NCI-H2081 treated with DMSO at 0.1 percent for 48 hours (cell line): ENCODE measurements at places on chromosomes 6 and 20.
A peak's percentile ranks its signal among the peaks of the same experiment; 100 is the strongest.

DNA sequence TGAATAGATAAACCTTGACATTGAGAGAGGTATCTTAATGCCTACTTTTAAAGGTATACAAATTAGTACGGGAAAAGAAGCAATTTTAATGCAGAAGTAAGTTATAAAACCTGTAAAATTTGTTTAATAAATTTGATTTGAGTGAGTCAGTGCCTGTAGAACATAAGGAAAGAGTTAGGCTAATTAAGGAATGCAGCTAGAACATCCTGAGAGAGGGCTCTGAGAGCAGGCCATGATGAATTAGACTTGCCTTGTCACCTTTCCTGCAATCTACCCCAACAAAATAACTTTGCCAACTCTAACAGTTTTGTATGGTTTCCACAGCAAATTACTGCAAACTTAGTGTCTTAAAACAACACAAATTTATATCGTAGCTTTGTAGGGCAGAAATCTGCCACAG, 700.8 kb downstream of the RFPL4B start:
- no peak for DNase-seq

GRCh38 chr20:25120457-25120856, 38.5 kb upstream of the VSX1 start:
- no peak for DNase-seq

DNA sequence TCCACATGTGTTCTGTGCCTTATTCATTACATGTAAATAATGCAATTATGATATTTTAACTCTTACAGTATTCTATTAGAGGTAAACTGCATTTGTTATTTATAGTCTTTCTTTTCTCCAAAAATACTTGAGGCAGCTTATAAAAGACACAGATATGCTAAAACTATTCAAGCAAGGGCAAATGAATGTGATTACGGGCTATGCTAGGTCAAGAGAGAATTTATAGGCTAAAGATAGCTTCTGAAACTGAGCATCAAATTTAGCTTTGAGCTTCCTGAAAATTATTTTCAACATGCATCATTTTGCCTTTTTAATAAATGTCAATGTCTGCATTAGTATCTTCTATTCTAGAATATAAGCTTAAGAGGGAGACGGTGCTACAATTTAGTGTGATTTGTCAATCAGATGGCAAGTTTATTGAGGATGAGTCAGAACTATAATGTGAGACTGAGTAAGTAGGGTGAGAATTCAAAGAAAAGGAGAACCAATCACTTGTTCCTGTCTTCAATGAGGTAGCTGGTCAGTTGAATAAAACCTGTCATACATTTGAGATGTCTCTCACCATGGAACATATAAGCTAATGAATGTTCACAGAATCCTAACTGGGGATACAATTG, 669.4 kb upstream of the CITED2 start:
- no peak for DNase-seq

DNA sequence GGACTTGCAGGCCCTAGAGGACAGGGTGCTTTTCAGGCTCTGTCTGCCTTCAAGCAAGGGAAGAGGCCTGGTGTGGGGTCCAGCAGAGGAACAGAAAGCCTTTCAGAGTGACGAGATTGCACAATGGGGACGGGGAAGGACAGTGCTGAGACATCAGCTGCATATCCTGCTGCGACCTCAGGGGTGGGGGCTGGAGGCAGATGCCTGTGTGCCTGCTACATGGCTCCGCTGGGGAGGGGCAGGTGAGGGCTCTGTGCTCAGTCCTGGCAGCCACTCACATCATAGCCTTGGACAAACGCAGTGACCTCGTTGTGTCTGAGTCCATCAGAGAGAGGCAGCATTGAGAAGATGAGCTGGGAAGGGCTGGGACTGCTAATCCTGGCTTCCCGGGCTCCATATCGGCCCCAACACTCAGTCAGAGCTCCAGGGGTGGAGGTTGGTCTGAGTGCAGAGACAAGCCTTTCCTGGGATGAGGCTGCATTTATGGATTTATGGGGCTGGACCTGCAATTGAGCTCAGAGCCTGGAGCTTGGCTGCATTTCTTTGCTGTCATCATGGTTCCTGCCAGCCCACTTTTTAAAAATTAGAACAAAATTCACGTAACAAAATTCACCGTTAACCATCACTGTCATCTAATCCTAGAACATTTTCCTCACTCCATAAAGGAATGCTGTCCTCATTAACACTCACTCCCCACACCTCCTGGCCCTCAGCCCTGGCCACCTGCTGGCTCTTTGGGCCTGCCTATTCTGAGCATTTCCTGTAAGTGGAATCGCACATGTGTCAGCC, 196.9 kb upstream of the SLC24A3 start:
- DNase-seq, result no peak

GRCh38 chr20:31602779-31603441, 2.2 kb upstream of the ID1 start:
- no peak for DNase-seq

- DNase-seq, result no peak
Measured at GRCh38 chr6:45505470-45505869, 127.7 kb upstream of the SUPT3H start.

GRCh38 chr20:19099596-19100545, 112.6 kb upstream of the SLC24A3 start:
- DNase-seq, result no peak

- DNase-seq, result no peak
Measured at GRCh38 chr20:57783196-57783595, 73.4 kb upstream of the PMEPA1 start.

DNA sequence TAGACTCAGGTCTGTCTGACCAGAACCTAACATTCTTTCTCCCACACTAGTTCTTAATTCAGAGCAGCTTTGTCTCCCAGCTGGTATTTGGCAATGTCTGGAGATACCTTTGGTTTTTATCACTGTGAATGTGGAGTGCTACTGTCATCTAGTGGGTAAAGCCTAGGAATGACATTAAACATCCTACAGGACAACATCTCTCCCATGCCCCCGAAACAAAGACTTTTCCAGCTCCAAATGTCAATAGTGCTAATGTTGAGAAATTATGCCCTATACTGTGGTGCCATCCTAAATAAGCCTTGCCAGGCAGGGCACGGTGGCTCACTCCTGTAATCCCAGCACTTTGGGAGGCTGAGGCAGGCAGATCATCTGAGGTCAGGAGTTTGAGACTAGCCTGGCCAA, 4.2 kb upstream of the TTPAL start:
- DNase-seq, result no peak

GRCh38 chr6:128275030-128275429, 245.4 kb downstream of the PTPRK start:
- DNase-seq, result no peak

DNA sequence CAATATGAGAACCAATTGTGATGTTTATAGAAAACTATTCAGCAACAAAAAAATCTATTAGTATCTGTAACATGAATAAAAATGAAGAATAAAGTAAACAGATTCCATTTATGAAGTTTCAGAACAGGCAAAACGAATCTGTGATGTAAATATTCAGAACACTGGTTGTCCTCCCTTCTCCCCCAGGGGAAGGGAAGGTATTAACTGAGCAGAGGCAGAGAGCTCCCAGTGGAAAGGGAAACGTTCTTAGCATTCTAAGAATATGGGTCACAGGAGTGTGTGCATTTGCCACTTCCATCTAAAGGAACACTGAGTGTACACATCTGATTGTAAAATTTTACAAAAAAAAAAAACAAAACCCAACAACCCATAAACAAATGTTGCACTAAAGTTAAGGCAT, 23.1 kb downstream of the SPAG4 start:
- no peak for DNase-seq

DNA sequence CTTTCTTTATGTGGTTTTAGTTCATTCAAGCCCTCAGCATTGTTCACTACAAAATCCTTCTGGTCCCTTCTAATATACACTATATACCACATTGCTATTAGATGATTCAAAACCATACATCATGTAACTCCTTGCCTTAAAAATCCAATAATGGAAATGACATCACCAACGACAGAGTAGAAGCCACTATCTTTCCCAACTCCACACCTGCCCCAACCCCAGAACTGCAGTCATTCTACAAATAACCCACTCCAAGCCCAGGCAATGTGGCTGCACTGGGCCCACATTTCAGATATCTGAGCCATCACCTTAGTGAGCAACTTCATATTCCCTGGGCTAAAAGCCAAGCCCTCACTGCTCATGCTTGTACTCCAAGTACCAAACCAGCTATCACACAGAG, 22.6 kb upstream of the RUNX2 start:
- DNase-seq, result no peak

DNA sequence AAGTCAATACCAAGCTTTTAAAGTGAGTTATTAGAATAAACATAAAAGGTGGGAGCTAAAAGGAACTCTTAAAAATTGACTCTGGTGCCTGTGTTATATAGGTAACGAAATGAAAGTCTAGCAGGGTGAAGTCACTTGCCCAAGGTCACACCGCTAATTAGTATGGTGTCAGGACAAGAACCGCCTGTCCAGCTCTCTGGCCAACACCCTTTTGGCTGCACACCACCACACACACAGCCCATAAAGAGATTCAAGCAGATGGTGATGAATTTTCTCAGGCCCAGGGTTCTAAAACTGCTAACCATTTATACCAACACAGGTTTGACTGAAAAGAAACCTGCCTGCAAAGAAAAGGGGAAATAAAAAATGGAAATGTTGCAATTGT, 20.2 kb downstream of the GFOD1 start:
- no peak for DNase-seq

- DNase-seq, result no peak
Measured at GRCh38 chr6:115133790-115134189, 791.0 kb upstream of the HS3ST5 start.

DNA sequence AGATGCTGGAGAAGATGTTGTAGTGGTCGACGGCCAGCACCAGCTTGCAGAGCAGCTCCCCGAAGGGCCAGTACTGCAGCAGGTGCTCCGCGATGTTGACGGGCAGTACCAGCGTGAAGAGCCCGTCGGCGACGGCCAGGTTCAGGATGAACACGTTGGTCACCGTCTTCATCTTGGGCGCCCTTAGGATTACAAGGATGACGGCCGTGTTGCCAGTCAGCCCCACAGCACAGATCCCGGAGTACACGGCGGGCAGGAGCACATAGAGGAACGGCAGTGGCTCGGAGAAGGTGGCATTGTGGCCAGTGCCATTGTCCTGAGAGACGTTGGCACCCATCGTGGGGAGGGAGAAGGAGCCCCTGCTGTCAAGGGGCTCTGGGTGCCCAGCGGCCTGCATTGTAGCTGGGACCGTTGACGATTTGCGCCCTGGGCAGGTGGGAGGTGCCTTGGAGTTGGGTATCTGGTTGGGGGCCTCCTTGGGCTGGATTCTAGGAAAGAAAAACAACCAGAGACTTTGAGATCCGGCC, 867 bp downstream of the NPBWR2 start:
- DNase-seq, result no peak

DNA sequence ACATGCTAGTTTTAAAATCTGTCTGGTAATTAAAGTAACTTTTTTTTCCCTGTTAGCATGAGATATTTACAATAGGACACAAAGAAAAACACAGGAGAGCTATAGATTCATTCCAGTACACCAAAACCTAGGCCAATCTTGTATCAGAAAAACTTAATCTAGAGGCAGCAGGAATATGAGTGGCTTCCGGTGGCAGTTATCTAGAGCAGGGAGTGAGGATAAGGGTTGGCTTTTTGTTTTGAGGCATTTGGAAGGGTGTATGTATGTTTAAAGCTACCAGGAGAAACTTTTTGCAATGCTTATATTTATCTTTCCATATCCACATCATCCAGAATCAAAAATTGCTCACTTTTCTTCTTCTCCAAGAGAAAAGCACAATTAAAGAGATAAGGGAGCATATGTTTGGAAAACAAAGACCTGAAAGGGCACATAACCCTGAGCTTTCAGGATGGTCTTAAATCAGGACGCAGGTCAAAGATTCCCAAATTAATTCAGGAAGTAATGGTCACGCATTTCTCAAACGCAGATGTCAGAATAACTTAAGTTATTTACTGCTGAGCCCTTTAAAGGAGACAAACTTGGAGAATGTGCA, 13.1 kb downstream of the TFAP2A start:
- no peak for DNase-seq

DNA sequence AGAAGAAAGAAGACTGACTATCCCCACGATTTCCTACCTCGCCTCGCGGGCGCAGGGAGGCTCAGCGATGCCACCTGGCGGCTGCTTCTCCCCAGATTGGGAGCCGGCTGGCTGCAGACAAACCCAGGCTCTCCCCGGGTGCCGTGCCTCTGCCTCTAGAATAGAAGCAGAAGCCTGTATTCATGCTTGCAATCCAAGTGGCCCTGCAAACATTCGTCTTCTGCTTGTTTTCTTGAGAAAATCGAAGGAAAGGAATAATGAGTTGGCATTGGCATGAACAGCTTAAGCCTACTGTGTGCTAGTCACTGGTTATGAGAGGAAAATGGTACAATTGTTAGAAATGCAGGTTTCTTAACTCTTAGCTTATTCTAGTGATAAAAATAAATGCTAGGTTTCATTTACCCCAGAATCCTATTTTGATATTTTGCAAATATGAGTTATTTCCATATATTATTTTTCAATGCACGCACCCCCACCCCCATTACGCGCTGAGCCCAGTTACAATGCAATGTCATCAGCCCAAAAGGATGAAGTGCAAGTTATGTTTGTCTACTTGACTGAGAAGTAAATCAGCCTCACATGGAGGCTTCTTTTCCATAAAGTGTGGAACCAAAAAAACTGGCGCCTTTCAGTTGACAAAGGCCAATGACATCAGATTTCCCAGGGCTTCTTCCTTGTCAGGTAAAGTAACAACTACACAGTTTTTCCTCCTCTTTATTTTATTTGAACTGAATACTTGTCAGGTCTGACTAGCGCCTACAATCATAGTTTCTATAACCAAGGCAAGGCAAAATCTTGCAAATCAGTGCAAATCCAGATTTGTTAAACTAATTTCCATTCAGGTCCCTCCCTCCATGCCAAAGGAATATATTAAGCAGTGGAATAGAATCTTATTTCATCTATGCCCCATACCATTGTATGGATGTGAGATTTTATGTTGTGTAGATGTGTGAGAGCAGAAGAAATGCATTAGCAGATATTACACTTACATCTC, 3.9 kb upstream of the SOX4 start:
- peak; percentile 89 for DNase-seq

- DNase-seq, result no peak
Measured at GRCh38 chr20:57388953-57389694, 2.1 kb upstream of the RBM38 start.

GRCh38 chr6:10272591-10272990, 142.3 kb downstream of the TFAP2A start:
- no peak for DNase-seq

GRCh38 chr6:96613291-96613999, 50.5 kb downstream of the FHL5 start:
- no peak for DNase-seq

DNA sequence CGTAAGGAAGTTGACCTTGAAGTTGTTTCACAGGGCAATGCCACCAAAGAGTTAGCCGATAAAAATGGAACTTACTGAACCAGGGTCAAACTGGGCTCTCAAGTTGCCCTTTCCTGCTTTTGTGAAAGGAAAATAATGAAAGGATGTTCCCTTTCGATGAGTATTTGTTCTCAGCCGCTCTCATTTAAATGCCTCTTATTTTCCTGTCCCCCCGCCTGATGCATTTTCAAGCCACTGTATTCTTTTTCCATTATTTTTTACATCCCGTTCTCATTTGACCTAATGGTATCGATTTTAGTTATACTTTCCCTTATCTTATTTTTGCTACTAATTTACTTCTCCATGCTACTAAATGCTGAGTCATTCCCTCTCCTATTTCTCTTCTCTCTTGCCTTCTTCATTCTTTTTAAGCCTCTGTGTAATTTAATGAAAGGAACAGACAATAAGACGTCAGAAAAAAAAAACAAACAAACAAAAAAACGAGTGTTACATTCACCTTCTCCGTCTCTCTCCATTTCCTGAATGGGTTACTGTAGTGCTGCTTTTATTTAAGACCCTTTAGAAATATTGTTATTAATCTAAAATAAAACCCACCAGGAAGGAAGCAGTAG, 655 bp upstream of the NDUFAF4 start:
- no peak for DNase-seq

GRCh38 chr6:90087106-90087833, 193.0 kb downstream of the GJA10 start:
- no peak for DNase-seq
